ENCODE measurements at places on chromosomes 3 and 15. TPM values are rescaled to one million over a fixed set of nuclear protein-coding genes. Genes with fewer than 3 reads are reported as not detected.

GRCh38 chr15:60656481-60656880 lies 177.5 kb upstream of the ICE2 start:
- H3K27ac ChIP-seq, result no peak overlapping the region
- DNase-seq, result no peak
- H3K27me3 ChIP-seq, result no peaks in the 10 kb centered on the region
- peaks cover 5% of the 10 kb centered on the region for H3K4me1 ChIP-seq
- H3K4me3 ChIP-seq, result no peak overlapping the region

- DNase-seq, result no peak
- H3K36me3 ChIP-seq, result no peaks in the 10 kb centered on the region
- H3K27ac ChIP-seq, result no peak overlapping the region
- no peak overlapping the region for H3K4me3 ChIP-seq
- H3K4me1 ChIP-seq, result no peaks in the 10 kb centered on the region
Measured at GRCh38 chr3:76753599-76753998, 286.3 kb upstream of the ROBO2 start.

GRCh38 chr3:124850633-124851032 lies 36.5 kb downstream of the ITGB5 start:
- no peaks in the 10 kb centered on the region for H3K27me3 ChIP-seq
- H3K27ac ChIP-seq, result no peak overlapping the region
- no peaks in the 10 kb centered on the region for H3K36me3 ChIP-seq
- DNase-seq, result no peak
- no peak overlapping the region for H3K4me3 ChIP-seq

GRCh38 chr3:29898171-29898965 lies 617.5 kb downstream of the RBMS3 start:
- no peak overlapping the region for H3K4me3 ChIP-seq
- no peak for DNase-seq
- no peak overlapping the region for H3K27ac ChIP-seq
- H3K4me1 ChIP-seq, result no peaks in the 10 kb centered on the region
- no peaks in the 10 kb centered on the region for H3K36me3 ChIP-seq

DNA sequence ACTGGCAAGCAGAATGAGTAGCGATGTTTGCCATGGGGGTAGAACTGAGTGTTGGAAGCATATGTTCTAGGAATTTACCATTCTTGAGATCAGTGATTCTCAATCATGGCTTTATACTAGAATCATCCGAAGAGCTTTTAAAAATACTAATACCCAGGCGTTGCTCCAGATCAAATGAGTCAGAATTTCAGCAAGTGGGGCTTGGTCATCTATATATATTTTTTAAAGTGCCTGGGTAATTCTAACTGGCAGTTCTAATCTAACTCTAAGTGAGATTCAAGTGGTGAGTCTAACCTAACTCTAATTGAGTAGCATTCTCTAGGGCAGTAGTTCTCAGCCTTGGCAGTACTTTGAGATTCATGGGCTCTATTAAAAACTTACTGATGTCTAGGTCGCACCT lies 20.8 kb downstream of the TM4SF1 start:
- no peaks in the 10 kb centered on the region for H3K27me3 ChIP-seq
- H3K4me3 ChIP-seq, result no peak overlapping the region
- no peak for DNase-seq
- no peak overlapping the region for H3K27ac ChIP-seq

DNA sequence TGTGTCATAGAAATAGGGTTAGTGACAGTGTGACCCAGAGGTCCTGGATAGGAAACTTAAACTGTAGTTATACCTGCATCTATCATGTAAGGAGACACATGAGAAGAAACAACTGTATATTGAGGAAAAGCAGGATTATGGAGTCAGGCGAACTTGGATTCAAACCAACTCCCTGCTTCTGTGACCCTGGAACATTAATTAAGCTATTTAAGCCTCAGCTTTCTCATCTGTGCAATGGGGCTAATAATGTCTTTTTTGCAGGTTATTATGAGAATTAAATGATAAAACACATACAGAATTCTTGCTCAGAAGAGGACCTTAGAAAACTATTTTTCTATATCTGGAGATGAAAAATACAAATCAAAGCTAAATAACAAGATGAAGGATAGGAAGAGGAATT lies 481.8 kb downstream of the MECOM start:
- DNase-seq, result no peak
- H3K27me3 ChIP-seq, result no peaks in the 10 kb centered on the region

- DNase-seq, result no peak
- peaks cover 6% of the 10 kb centered on the region for H3K4me1 ChIP-seq
- no peak overlapping the region for H3K27ac ChIP-seq
- no peak overlapping the region for H3K4me3 ChIP-seq
- no peaks in the 10 kb centered on the region for H3K36me3 ChIP-seq
Measured at GRCh38 chr3:193732391-193732790, 139.4 kb downstream of the OPA1 start.

DNA sequence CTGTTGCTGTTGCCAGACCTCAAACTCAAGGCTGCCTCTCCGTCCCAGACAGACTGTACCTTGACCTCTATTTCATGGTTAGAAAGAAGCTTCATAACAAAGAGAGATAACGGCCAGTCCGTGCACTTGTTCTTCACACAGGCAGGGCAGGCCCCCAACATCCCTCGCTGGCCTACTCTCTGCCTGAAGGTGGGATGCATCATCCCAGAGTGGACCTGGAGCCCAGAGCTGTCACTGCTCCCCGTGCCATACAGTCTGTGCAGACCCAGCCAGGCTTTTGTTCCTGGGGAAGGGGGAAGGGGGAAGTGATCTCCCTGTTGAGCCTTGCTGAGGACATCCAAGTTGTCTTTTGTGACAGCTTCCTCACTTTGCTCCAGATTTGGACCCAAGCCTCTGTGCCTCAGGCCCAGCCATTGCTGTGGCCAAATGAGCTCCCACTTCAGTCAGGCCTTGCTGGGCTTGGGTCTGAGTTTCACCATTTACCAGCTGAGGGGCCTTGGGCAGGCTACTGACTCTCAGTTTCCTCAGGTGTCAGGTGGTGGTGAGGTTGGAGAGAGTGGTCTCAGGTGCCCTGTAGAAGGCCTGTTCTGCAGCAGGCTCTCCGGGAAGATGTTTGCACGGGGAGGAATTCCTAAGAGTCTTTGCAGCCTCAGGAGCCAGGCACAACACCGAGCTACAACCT lies 141.6 kb downstream of the DNAJB8 start:
- H3K4me3 ChIP-seq, result no peak overlapping the region
- H3K27me3 ChIP-seq, result no peaks in the 10 kb centered on the region
- no peaks in the 10 kb centered on the region for H3K36me3 ChIP-seq
- no peak for DNase-seq

PROK2 gene
- not detected for total RNA-seq

TMEM212 gene
- total RNA-seq, result not detected

PLXNB1 gene
- 5.0 TPM for total RNA-seq
